ENCODE measurements at places on chromosomes 3 and 15.

- DNase-seq = peak; percentile 8
Observed at GRCh38 chr3:71581457-71582035, 2.0 kb downstream of the FOXP1 start.

DNA sequence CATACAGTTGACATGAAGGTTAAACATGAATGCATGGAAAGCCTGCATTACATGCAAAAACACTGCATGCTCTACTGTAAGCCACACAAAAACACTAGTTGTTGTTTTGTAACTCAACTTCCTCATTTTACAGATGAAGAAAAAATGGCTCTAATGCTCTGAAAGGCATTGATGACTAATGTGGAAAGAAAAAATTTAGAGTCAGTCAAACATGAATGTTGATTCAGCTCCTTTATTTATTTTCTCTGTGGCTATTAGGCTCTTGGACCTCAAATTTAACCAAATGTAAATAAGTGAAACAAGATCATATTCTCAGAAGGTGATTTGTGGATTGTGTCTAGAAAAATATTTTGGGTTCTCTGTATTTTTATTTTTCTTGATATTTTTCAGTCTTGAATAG, 336.7 kb upstream of the ZNF717 start:
- DNase-seq = no peak

GRCh38 chr3:43905157-43905556, 214.4 kb downstream of the ABHD5 start:
- no peak for DNase-seq

DNA sequence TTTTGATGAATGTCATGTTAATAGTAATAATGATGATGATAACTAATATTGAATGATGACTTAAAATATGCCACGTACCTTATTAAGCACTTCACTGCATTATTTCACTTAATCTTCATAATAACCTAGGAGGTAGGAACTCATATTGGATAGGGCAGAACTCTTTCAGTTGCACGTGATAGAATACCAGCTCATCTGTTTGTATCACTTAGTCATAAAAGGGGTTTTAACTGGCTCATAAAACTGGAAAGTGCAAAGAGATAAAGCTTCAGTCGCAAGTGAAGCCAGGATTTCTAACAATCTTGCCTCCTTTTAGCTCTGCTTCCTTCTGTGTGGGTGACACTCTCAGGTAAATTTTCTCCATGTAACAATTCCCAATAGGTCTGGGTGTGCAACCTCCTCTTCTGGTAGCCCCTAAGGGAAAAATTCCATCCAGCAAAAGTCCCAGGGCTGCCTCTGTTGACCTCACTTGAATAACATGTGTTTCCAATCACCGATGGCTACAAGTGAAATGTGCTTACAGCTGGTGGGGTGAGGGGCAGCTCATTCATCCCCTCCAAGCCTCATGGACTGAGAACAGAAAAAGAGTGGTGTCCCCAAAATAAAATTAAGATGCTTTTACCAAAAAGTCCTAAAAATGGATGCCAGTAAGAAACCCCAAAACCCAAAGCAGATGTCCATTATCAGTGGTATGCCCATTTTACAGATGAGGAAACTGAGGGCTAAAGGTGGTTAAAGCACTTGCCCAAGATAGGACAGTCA, 9.3 kb downstream of the GXYLT2 start:
- no peak for DNase-seq

DNA sequence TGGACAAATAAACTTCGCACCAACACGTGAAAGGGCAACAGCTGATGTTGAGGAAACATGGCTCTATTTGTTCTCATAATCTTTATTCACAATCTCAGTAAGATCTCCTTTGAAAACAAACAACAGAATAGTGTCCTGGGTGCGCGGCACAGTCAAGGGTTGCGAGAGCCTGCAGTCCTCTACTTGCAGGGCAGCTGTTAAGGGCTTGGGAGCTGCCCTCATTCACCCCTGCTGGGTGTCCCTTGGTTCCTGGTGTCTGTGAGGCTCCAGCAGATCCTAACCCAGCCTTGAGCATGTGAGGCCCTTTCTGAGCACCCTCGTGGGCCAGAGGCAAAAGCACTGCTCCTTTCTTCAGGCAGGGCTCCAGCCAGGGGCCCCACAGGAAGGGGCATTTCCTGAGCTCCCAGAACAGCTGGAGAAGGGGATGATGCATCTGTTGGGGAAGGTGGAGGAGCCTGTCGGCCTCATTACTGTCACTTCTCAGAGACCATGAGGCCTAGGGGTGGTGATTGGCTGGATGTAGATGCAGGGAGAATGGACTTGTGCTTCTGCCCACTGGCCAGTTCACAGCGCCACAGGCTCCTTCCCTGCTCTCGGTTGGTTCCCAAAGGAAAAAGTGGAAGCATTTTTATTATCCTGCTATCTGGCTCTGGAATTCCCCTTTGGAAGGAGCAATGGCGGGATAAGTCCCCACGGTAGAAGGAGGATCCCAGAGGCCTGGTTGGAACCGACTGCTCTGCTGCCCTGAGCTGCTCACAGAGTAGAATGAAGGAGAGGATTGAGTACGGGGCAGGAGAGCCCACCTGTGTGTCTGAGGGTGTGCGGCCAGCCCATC, 51.9 kb upstream of the KLF13 start:
- DNase-seq = no peak

GRCh38 chr3:23867838-23868237, 49.0 kb downstream of the NKIRAS1 start:
- no peak for DNase-seq

GRCh38 chr3:198112031-198112430, 152.0 kb downstream of the LMLN start:
- no peak for DNase-seq

DNA sequence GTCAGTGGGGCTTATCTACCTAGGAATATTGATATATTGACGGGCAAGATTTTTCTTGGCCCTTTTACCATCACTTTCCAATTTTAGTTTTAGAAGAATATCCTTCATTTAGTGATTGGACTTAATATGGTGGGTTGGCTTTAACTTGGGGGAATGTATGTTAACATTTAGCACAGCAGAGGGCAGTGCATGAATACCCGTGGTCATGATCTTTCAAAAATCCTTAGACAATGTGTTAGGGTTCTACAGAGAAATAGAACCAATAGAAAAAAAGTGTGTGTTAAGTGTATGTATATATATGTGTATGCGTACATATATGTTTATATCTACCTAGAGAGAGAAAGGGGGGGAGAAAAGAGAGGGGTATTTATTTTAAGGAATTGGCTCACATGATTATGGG, 36.9 kb downstream of the GPR171 start:
- no peak for DNase-seq

- DNase-seq = no peak
Observed at GRCh38 chr3:64361962-64362735, 136.9 kb upstream of the PRICKLE2 start.

DNA sequence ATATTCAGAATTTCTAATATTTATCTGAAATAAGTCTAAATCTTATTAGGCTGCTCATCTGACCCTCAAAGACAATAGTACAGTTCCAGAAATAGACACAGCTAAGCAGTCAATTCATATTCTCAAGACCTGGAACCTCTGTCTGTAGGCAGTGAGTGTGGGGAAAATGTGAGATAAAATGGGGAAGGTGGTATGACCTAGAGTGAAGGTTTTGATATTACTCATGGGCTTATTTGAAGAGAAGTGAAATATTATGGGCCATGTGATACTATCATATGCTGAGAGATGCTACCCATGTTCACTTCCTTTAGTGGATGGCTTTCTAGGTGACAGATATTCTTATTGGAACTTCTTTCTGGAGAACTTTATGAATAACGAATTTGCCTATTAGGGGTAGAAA, 33.5 kb downstream of the TGFBR2 start:
- no peak for DNase-seq

DNA sequence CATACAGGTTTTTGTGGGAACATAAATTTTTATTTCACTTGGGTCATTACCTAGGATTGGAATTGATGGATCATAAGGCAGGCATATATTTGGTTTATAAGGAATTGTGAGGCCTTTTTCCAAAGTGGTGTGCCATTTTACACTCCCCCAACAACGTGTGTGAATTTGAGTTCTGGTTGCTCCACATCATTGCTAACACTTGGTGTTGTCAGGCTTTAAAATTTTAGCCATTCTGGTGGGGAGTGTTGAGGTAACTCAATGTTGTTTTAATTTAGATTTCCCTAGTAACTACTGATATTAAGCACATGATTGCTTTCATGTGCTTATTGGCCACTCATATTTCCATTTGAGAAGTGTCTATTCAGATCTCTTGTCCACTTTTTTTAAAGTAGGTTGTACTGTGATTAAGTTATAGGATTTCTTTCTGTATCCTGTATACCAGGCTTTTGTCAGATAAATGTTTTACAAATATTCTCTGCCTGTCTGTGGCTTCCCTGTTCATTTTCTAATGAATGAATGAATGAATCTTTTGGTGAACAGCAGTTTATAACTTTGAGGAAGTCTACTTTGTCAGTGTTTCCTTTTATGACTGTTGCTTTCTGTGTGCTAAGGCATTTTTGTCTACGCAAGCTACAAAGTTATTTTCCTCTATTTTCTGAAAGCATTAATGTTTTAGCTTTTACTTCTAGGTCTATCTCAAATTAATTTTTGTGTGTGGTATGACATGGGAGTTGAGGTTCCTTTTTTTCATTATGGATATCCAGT, 17.9 kb upstream of the NR2C2 start:
- DNase-seq = no peak

DNA sequence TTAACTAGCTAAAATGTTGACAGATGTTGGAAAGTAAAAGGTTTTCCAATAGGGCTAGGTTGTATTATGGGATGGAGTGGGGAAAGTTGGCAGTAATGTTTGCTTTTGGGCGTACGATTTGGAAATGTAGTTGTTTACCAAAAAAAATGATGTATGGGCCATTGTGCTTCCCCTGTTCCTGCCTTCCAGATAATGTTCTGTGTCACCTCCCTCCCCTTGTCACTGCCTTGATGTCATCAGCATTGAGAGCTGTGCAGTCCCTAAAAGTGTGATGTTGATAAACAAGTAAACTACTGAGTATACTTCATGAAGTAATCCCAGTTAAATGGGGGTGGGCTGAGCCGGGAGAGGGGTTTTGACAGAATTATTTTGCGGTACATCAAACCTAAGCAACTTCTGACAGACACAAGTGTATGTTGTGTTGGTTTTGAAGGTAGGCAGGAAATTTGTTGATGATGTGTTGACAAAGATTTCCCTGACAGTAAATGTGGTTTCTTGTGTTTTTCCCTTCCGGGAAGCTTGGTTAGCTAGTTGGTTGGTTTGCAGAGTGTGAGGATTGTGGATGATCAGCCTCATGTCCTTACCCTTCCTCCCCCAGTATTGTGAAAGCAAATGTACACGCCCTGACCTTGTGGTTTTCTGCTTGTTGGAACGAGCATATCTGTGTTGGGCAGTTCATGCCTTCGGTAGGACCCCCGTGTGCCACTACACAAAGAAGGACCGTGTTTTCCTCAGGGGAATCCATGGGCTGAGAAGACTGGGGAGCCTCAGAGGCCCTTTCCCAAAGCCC, 87.3 kb downstream of the PGPEP1L start:
- DNase-seq = no peak

DNA sequence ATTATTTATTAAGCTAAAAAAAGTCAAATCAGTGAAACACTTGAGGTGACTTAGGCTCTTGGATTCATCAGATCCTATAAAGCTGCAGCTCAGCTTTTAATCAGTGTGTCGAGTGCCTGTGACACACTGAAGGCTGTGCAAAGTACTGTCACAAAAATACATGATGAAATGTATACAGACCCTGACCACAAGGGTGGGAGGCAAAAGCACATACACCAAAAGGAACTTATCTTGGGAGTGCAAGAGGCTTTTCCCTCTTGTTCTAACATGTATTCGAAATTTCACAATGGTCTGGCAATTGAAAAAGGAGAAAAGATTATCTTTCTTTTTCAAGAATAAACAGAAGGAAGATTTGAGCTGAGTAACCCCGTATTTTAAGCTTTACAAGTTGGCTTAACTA, 35.9 kb downstream of the VGLL4 start:
- no peak for DNase-seq
